ENCODE measurements at places on chromosomes 7 and 10.

DNA sequence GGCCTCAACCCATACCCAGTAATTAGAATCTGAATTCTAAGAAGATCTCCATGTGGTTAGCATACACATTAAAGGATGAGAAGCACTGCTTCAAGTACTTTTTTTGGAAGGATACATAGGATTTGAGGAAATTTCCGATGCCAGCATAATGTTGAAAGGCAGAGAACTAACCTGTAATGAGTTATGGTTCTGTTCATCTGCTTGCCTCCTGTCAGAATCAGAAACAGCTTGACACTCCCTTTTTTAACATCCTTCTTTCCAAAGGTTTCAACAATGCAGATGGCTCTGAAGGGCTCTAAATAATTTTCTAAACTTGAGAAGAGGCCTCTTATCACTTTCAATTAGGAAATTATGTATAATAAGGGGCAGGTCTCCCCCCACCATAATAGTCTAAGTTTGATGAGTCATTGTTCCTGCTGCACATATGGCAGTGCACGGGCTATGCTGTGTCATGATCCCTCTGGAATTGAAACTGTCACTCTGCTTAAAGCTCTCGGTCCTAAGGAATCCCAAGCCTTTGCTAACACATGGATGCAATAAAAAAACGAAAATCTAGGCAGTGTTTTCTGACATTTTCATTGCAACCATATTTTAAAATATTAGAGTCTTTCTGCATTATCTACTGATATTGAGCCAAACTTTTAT lies 291.2 kb upstream of the FZD1 start:
- no peak for DNase-seq

DNA sequence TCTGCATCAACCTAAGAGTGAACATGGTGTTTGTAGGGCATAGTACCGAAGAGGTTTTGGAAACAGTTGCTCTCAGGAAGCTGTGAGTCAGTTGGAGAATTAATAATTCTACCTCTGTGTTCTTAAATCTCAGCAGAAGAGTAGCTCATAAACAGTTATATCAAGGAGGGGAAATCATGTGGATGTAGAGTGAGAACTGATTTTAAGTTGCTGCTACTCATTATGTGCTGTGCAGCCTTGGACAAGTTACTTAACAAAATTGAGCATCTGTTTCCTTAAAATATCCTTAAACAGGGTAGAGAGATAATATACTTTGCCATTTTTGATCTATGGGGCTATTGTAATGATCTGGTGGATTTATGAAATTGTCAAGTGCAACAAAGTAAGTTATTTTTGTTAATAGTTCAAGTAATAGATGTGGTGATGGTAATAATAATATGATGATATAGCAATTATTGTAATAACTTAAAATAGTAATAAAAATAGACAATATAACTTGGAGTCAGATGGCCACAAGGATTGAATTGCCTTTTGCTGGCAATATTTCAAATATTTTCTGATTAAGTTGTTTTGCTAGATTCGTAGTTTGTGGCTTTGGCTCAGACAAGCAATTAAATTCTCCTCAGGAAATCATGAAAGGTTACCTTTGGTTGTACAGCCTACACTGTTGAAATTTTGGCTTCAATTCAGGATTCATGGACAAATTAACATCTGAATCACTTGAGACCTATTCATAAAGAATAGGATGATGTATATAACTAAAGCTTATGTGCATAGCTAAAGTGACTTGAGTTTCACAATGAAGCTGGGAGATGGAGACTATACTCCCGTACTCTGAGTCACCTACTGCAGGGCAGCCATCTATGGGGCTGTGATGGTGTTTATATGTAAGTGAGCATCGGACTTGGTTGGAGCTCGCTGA lies 228.5 kb downstream of the CDK14 start:
- no peak for DNase-seq

- no peak for DNase-seq
Observed at GRCh38 chr7:36082910-36083309, 70.1 kb upstream of the EEPD1 start.

DNA sequence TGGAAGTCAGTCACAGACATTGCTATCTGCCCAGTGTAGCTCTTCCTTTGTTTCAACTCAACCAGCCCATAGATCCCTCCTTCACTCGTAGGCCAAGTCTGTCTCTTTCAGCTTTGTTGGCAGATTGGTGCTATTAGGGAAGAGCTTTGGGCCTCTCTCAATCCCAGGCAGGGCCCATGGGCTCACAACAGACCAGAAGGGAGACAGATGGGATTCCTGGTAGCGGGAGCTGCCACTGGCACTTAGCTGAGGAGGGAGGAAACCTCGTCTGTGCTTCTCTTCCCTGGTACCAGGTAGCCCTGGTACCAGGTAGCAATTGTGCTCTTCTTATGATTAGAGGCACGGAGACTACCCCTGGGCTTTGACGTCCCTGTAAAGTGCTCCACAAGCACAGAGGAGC lies 592.0 kb downstream of the TYW1 start:
- DNase-seq: no peak

DNA sequence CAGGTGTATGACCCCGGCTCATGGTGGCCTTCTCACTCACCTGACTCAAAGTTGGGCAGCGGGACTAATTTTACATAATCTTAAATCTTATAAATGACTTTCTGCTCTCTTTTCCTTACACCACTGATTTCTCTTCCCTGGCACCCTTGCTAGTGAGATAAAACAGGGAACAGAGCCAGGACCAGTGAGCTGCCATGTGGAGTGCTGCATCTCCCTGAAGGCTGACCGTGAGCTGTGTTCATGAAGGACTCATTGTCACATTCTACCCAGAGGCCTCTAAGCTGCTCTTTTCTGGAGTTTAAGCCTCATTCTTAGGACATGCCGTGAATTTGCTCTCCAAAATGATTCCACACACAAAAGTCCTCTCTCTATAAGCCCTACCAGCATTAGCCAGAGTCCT lies 762.3 kb downstream of the AUTS2 start:
- peak; percentile 6 for DNase-seq

DNA sequence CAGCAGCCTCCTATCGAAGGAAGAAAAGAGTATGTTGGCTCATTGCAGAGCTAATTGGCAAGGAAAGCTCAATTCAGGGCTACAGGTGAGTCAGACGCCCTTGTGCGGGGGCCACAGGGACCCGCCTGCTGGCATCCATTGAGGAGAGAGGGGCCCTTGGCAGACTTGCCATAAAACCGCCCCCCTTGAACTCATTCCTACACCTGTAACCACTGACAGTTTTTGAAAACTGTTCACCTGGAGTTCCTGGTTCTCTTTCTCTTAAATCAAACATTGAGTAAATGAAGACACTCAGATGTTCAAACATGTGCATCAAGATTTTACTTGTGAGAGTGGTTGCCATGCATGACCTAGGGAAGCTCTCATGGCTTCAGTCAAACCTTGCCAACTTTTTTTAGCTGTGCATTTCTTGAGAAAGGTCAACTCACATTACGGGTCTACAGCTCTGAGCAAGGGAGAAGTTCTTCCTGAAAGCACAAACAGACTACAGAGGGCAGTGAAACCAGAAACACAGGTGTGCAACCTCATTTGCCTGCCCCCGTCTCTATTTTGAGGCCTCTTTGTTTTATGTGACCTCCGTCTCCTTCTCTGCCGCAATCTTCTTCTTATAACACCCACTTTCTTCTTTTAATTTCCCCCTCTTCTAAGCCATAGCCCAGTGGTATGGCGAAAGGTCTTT lies 87.8 kb downstream of the TBXAS1 start:
- DNase-seq: no peak

DNA sequence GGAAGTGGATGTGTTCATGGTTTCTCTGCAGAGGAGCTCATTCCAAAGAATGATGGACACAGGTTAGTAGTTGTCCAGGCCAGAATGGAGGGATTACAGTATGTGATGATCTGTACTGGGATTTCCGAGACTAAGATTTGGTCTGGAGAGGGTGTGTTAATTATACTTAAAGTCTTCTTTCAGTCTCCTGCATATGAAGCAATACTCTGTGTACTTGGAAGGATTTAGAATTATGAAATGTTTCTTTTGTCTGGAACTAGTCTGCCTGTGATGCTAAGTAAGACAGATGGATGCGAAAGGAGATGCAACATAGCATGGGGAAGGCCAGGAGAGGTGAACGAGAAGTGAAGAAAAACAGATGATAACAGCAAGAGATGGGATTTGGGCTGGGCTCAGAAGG lies 305.1 kb upstream of the LYZL1 start:
- no peak for DNase-seq

GRCh38 chr10:115026056-115026745 lies 67.0 kb upstream of the ATRNL1 start:
- peak; percentile 59 for DNase-seq

DNA sequence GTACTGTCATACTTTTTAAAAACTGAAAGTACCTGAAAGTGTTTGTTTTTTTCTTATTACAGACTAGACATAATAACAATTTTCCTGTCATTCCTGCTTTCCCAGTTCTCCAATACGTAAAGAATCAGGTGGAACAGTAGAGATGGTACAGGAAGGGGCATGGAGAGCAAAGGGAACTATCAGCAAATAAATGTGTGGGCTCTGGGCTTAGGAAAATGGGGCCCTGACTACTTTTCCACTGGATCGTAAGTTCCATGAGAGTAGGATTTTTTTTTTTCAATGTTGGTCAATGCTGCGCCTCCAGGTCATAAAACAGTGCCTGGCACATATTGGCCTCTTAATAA lies 15.2 kb upstream of the FAS start:
- DNase-seq: no peak

DNA sequence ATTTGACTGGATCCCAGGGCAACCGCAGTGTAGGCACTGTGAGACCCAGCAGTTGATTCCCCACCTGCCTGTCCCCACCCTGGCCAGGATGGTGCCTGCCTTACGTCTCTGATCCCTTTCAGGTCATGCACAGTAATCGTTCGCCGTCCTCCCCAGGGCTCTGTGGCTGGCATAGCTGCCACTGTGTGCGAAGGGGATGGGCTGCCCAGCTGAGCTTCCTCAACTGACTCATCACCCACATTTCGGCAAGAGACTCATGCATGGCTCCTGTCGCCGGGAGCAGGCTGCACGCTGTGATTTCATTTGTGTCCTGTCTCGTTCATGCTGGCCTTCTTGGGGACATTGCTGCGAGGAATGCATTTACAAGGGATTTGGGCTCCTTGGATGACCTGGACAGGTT lies 252.4 kb downstream of the KLF6 start:
- DNase-seq: no peak

DNA sequence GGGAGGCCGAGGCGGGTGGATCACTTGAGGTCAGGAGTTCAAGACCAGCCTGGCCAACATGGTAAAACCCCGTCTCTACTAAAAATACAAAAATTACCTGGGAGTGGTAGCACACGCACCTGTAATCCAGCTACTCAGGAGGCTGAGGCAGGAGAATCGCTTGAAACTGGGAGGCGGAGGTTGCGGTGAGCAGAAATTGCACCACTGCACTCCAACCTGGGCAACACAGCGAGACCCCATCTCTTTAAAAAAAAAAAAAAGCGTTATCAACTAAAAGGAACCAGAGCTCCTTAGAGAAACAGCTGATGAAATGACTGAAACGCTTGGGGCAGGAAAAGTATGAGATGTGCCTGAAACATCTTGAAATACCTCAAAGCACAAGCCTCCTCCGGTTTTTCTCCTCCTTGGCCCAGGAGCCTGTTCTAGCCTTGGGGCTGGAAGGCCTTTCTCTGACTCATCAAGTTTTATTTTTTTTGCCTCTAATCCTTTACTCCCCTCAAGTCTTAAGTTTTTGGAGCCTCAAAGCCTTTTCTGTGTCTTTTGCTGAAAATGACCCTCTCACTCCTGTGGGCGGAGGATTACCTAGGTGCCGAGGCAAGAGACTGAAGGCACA lies 2.6 kb upstream of the METTL27 start:
- DNase-seq: no peak

- DNase-seq: no peak
Observed at GRCh38 chr7:119436882-119437281, 836.1 kb upstream of the KCND2 start.

GRCh38 chr10:49172061-49172776 lies 16.0 kb downstream of the TMEM273 start:
- DNase-seq: no peak

- DNase-seq: no peak
Observed at GRCh38 chr10:80415734-80416478, 7.6 kb downstream of the PRXL2A start.

GRCh38 chr10:100725071-100725471 lies 20.3 kb upstream of the PAX2 start:
- DNase-seq: no peak

DNA sequence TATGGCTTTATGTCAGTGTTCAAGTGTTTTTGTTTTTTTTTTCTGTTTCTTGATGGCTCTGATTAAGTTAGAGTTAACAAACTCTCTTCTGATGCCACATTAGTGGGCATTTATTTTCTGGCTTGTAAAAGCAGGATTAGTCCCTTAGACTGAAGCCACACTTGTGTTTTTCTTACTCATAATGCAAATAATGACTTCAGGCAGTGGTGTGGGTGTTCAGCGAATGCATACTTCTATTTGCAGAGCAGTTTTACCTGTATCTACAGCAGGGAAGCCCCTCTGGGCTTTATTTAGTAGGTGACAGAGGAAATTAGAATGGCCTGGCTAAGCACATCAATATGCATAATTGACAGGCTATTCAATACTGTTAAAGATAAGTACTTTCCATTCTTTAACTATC lies 79.9 kb downstream of the CNNM2 start:
- no peak for DNase-seq

GRCh38 chr7:90919816-90920215 lies 323.7 kb downstream of the CDK14 start:
- DNase-seq: no peak

- DNase-seq: peak; percentile 73
Observed at GRCh38 chr10:122475100-122475499, 13.7 kb downstream of the HTRA1 start.

DNA sequence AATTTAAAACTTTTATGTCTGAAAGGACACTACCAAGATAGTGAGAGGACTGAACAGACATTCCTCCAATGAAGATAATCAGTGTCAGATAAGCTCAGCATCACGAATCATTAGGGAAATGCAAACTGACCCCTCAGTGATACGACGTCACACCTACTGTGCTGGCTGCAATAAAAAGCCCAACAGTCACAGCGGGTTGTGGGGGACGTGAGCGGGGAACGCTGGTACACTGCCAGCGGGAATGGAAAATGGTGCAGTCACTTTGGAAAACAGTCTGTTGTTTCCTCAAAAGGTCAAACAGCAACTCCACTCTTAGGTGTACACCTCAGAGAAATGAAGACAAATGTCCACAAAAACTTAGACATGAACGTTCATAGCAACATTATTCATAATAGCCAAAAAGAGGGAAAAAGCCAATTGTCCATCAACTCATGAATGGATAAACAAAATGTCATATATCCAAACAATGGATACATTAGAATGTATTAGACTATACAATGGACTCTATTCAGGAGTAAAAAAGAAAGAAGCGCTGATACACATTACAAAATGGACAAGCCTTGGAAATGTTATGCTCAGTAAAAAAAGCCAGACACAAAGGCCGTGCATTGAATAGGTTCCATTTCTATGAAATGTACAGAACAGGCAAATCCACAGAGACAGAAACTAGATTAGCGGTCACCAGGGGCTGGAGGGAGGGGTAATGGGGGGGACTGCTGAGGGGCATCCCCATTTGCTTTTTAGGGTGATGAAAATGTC lies 2.4 kb upstream of the ECHS1 start:
- peak; percentile 19 for DNase-seq

All from hippocampal formation (tissue), 2 donors.